ENCODE measurements at places on chromosomes 3 and 15.
A peak's percentile ranks its signal among the peaks of the same experiment; 100 is the strongest.

GRCh38 chr3:186001842-186002241, 64.0 kb upstream of the TRA2B start:
- no peak for DNase-seq

DNA sequence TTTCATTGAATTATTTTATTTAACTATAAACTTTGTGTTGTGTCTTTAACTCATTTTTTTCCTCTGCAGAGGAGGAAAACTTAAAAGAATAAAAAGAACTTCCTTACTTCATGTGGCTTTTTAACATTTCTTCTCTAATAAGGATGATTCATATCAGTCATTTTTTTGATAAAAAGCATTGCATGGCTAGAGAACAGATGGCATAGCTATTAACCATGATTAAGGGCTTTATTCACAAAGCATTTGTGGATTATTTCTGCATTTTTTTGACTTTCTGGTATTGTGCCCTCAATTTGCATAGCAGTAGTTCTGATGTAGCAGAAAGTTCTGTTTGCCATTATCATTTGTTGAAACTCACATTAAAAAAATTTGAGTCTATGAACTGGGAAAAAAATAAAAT, 540.8 kb downstream of the SI start:
- no peak for DNase-seq

DNA sequence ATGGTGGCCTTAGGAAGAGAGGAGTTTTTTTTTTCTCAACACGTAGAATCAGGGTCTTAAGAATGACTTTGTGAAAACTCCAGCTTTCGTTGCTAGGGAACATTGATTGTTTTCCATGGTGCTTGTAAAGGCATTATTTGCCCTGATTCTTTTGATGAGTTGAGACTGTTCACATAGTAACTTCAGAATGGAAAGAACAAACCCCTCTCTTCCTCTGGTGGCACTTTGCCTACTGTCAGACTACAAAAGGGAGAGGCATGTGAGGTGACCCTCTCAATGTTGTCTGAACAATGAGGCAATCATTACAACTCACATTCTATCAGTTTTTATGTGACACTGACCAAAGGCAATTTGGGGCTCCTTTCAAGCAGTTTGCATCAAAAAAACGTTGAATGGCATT, 477.8 kb downstream of the FGF12 start:
- no peak for DNase-seq

- DNase-seq: no peak
These were observed 6.7 kb downstream of the NBEAL2 start for GRCh38 chr3:46986055-46986730.

DNA sequence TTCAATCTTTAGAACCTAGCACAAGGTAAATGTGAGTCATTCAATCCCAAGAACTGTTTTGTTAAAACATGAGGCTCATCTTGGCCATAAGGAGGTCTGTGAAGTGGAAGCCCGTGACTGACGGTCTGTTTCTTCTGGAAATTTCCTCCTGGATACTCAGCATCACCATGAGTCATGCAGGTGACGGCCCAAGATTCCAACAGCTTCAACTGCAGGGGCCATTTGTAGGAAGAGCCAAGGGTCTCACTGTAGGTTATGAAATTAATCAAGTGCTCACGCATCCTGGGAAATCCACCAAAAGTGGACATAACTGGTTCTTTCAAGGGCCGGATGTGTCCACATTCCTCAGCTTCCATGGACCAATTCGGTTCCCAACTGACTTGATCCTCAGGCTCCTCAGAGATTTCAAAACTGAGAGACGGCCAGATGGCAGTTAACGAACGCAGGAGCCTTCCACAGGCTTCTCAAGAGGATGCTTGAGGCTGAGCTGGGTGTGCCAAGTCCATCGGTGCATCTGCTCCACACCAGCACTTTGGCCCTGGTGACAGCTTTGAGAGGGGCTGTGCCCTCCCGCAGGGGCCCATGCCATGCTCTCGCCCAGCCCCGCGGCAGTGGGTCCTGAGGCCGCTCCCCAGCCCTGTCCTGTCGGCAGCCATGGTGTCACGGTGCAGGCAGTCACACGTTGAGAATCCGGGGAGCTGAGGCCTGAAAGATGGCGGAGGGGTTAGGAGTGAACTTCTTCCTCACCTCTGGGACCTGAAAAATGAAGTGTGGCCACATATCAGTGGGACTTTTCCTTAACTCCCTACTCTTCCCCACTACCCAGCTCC, 8.5 kb downstream of the MAP6D1 start:
- DNase-seq: no peak

DNA sequence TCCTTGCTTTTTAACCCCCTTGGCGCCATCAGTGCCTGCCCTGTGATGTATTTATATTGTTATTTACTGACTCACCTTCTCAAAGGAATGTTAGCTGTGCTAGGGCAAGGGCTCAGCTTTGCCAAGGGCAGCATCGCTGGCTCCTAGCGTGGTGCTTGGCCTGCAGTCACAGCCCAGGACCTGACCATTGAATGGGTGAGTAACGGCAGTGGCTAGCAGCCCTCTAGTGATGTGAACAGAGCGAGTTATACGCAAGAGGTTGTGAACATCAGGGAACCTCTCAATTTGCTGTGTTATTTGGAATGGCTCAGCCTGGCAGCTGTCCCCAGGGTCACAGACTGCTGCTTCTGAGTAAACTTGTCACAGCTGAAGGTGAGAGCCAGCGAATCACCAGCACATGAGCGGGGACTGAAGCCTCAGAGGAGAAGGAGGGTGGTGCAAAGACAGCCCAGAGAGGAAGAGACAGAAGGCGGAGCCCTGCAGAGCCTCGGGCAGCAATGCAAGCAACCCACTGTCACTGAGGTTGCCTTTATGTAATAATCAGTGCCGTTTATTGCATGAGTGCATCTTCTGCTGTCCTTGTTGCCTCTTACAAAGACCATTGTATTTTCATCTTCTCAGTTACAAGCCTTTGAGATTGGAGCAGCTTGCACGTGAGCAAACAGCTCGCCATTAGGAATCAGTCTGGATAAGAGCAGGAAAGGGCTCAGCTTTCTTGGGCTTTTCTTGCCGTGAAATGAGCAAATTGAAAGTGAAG, 158.3 kb downstream of the SLCO3A1 start:
- peak; percentile 22 for DNase-seq

DNA sequence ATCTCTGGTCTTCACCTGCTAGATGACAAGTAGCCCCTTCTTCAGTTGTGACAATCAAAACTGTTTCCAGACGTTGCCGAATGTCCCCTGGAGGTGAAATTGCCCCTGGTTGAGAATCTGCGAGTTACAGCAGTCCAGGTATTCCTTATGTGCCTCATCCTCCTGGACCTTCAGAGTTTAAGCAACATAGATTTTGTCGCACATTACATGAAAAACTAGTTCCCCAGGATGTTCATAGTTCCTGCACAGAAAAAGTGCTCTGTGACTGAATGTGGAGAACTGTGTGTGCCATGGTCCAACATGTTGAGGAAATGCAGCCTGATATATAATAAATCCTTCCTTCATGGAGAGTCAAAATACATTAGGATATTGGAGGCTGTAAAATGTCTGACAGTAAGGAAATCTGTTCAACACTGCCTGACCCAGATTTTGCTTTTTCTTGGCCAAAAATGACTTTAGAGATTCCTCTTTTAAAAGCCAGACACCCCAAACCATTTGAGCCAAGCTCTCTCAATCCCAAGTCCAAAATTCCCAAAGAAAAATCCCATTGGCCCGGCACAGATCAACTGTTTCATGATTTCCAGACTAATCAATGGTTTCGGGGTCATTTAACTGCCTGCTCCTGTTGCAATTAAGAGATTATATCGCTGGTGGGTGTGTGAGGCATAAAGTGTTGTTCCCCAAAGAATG, 20.4 kb upstream of the SHC4 start:
- DNase-seq: no peak

- DNase-seq: peak; percentile 68
These were observed 55.9 kb upstream of the KLF13 start for GRCh38 chr15:31270767-31271166.

- DNase-seq: no peak
These were observed 3.2 kb upstream of the MME start for GRCh38 chr3:155076888-155077287.

- DNase-seq: no peak
These were observed 32.8 kb upstream of the ACAP2 start for GRCh38 chr3:195475614-195476013.

GRCh38 chr3:177475356-177475665, 278.0 kb upstream of the TBL1XR1 start:
- no peak for DNase-seq

DNA sequence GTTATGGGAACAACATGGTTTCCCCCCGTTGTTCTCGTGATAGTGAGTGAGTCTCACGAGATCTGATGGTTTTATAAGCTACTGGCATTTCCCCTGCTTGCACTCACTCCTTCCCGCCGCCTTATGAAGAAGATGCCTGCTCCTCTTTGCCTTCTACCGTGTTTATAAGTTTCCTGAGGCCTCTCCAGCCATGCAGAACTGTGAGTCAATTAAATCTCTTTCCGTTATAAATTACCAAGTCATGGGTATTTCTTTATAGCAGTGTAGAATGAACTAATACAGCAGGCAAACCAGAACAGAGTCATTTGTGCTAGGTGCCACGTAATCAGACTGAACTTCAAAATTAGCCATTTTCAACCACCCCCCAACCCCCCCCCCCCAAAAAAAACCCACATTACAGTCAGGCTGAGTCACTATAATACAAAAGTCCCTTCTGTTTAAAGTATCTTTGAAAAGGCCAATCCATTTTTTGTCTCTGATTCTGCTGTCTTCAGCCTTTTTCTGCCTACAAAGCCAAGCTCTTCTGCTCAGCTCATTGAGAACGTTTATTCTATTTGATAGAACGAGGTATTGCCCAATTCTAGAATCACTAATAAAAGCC, 4.1 kb downstream of the OR4F6 start:
- DNase-seq: no peak

DNA sequence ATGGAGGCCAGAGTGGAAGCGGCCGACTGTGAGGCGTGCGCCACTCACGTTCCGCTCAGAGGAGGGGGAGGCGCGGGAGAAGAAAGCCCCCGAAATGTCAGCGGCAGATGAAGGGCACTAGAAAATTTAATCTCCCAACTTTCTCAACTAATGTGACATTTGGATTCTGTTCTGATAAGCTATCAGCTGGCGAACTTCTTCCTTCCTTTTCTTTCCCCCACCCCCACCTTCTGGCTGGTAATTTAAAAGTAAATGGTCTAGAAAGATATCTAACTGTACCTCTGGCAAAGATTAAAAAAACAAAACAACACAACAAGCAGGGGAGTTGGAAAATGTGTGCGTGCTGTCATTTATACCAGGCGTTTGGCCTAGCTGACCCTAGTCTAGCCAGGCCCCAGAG, 26.4 kb upstream of the TMEM115 start:
- DNase-seq: no peak

DNA sequence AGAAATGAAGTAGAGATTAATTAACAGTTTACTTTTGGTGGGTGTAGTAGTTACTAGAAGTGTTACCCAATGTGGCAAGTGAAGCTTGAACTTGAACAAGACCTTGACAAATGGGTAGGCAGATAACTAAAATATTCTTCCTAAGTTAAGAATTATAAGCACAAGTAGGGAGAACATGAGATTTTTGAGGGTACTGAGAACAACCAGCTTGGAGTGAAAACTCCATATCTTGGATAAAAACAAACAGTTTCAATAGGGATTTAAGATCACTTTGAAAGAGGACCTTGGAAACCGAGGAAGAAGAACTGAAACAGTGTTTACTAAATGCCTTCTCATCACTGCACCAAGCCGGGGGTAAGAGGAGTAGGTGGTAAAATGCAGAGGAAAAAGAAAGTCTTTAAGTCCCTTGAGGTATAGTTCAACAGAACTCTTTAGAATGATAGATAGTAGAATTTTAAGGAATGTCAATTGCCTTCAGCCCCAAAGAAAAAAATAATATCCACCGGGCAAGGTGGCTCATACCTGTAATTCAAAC, 496.7 kb downstream of the NAALADL2 start:
- DNase-seq: no peak

- DNase-seq: no peak
These were observed 47.3 kb upstream of the LRRC58 start for GRCh38 chr3:120396469-120396868.

- DNase-seq: no peak
These were observed 21.2 kb downstream of the MYO9A start for GRCh38 chr15:72096796-72097195.

Data from BE2C (cell line).